Stimulated activated CD4-positive, alpha-beta T cell treated with anti-CD3 and anti-CD28 coated beads, TNF-alpha, amount 100 ng/mL, for 1 hour (primary cell): ENCODE measurements at places on chromosomes 13 and 19.

DNA sequence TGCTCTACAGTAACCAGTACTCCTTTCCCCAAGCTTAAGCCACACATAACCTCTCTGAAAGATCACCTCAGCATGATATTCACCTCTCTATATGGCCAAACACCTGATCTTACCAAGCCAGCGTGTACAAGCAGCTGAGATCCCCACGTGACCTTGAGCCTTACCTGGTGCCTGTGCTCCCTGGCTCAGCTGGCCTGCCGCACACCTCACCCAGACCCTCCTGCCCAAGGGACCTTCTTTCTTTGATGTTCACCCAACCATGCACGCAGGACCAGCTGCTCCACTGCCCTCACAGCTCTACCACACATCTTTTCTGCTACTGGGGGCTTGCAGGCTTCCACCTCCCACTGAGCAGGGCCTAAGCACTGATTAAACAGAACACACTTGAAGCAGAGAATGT is 9.0 kb downstream of the DHRS12 start:
- DNase-seq, result no peak

DNA sequence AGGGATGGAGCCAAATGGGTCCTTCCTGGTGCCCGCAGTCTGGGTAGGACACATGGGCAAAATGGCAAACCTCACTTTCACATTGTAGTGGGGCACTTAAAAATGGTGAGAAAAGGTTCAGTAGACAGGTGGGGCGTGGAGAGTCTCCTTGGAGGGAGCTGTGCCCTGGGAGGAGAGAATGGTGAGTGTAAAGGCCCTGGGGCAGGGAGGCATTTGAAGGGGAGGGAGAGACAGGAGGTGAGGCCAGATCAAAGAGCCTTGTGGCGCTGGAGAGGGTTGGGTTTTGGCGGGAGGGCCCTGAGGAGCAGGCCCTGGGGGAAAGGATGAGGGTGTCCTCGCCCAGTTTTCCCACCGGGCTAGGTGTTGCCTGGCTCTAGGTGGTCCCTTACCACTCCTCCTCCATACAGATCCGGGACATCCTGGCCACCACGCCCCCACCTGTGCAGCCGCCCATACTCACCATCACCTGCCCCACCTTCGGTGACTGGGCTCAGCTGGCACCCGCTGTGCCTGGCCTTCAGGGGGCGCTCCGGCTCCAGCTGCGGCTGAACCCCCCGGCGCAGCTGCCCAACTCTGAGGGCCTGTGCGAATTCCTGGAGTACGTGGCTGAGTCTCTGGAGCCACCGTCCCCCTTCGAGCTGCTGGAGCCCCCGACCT is 6.3 kb downstream of the MAP1S start:
- DNase-seq, result no peak

- no peak for DNase-seq
Observed at GRCh38 chr19:44813841-44814470, 5.1 kb downstream of the BCAM start.

DNA sequence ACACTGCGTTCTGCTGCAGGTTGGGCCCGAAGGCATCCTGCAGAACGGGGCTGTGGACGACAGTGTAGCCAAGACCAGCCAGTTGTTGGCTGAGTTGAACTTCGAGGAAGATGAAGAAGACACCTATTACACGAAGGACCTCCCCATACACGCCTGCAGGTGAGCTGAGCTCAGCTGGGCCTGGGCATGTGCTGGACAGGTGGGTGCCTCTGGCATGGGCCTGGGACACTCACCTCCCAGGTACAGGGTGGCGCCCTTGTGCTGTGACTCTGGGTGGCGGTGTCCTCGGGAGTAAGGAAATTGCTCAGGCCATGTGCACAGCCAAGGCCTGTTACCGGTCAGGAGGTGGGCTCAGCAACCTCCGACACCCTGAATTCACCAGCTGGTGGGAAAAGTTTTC is 14.2 kb downstream of the UPF1 start:
- DNase-seq, result no peak

GRCh38 chr13:77118134-77118533 is 91.2 kb upstream of the FBXL3 start:
- no peak for DNase-seq
